ENCODE measurements at places on chromosomes 7 and 10. TPM values are rescaled to one million over a fixed set of nuclear protein-coding genes. Genes with fewer than 3 reads are reported as not detected.

DNA sequence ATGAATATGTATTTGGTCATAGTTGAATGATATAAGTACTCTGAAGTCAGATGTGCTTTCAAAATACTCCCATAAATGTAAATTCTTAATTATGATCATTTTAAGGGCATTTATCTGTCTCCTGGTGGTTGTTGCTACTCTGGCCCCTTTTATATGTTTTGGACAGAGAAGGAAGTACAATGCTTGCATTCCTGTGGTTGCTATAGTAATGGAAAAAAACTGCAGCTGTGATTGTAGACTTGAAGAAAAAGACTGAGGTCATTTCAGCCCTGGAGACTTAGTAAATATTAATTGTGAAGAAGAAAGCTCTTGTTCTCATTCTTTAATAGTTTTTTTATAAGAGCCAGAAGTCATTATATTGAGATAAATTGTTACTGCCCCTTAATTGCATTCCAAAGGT lies 70.2 kb upstream of the FERD3L start:
- DNase-seq, result peak; percentile 88

The ALOX5 gene
- total RNA-seq, result not detected

GRCh38 chr10:50993771-50994251 lies 80.5 kb upstream of the PRKG1 start:
- DNase-seq, result peak; percentile 89

The PDZD7 gene
- 0.83 TPM for total RNA-seq

DNA sequence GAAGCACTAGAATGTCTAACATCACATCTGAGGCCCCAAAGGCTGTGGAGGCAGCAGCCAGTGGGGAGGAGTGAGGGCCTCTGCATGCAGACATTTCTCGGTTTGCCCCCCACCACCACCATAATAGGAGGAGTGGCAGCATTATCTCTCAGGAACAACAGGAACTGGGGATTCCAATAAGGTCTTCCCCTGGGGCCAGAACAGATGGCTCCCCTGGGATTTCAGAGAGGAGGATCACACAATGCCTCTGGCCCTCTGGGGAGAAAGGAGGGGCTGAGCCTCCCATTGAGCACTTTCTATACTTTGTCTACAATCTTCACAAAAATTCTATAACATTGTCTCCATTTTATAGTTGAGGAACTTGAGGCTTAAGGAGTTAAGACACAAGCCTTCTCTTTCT lies 61.1 kb downstream of the GRID1 start:
- no peak for DNase-seq

DNA sequence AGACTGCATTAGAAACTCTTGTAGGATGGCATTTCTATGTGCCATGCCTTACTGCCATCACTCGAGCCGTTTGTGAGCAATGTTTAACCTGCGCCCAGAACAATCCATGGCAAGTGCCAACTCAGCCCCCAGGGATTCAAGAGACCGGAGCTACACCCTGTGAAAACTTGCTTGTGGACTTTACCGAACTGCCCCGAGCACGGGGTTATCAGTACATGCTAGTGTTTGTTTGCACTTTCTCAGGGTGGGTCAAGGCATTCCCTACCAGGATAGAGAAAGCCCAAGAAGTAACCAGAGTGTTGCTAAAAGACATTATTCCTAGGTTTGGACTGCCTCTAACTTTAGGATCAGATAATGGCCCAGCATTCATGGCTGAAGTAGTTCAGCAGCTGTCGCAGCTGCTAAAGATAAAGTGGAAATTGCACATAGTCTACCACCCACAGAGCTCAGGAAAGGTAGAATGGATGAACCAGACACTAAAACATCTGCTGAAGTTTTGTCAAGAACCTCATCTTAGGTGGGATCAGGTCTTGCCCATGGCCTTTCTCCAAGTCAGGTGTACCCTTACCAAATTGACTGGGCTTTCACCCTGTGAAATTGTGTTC lies 8.9 kb upstream of the CYREN start:
- no peak for DNase-seq
